ENCODE measurements at places on chromosomes 11 and 22. TPM values are rescaled to one million over a fixed set of nuclear protein-coding genes. Genes with fewer than 3 reads are reported as not detected.

The ROBO4 gene
- total RNA-seq, result 0.04 TPM

The MYO7A gene
- total RNA-seq, result 0.07 TPM

The RNASEH2C gene
- 87.2 TPM for total RNA-seq

The FTH1 gene
- 1,991 TPM for total RNA-seq

The C22orf42 gene
- total RNA-seq, result not detected

The CEP126 gene
- 0.11 TPM for total RNA-seq

The MMP7 gene
- 0.13 TPM for total RNA-seq

The RAG2 gene
- total RNA-seq, result not detected

The ACR gene
- not detected for total RNA-seq

The CARD10 gene
- total RNA-seq, result 4.6 TPM

The YWHAH gene
- total RNA-seq, result 162 TPM

GRCh38 chr11:61910187-61911127 is 6.9 kb downstream of the RAB3IL1 start:
- H3K27me3 ChIP-seq, result no peaks in the 10 kb centered on the region
- DNase-seq, result no peak
- H3K27ac ChIP-seq, result no peak overlapping the region
- peaks cover 65% of the 10 kb centered on the region for H3K4me1 ChIP-seq
- peaks cover 46% of the 10 kb centered on the region for H3K36me3 ChIP-seq

DNA sequence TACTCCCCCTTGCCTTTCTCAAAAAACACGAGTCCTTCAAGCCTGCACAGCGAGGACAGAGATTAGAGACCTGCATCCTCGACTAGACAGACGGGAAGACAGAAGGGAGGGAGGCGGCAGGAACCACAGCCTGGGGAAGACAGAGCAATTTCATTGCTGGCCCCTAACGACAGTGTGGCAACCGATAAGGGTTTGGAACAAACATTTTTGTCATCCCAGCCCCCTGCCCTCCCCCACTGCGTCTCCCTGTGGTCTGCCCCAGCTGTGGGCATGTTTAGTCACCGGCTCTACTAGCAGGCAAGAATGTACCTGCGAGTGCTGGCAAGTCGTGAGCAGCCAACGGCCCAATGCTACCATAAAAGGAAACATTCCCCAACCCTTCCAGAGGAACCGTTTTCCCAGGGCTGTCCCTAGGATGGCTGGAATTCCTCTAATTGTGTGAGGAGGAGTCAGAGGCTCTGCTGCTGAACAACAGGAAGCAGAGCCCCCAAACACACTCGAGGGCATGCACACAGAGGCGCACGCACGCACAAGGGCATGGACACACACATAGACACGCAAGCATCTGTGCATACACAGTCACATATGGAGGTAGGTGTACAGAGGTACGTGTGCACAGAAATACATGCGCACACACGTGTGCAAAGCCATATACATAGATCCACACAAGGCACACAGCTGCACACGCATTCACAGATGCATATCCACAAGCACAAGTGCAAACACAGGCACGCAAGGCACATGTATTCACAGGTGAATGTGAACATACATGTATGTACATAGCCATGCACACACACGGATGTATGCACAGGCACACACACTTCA is 58.3 kb downstream of the MYH9 start:
- H3K4me3 ChIP-seq, result no peak overlapping the region
- peaks cover 65% of the 10 kb centered on the region for H3K4me1 ChIP-seq
- H3K27me3 ChIP-seq, result no peaks in the 10 kb centered on the region
- peaks cover 79% of the 10 kb centered on the region for H3K36me3 ChIP-seq
- DNase-seq, result peak; percentile 64
- peak overlapping the region; percentile 91 for H3K27ac ChIP-seq

DNA sequence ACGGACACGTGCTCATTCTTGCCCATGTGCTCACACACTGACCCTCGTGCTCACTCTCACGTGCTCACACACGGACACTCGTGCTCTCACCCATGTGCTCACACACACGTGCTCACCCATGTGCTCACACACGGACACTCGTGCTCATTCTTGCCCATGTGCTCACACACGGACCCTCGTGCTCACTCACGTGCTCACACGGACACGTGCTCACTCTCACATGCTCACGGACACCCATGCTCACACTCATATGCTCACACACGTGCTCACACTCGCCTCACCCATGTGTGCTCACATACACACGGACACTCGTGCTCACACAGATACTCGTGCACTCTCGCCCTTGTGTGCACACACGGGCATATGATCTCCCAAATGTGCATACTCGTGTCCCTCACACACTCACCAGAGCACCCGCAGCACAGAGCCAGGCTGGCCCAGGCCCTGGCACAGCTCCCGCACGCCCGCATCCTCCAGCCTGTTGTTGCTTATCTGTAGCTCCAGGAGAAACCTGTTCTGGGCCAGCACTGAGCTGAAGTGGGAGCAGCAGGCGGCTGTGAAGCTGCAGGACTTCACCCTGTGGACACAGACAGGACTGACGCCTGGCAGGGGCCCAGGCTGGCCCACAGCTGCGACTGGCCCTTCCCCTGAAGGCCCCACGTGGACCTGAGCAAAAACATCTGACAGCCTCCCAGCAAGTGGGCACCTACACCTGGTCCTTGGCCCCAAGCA is 9.3 kb downstream of the RNH1 start:
- no peaks in the 10 kb centered on the region for H3K27me3 ChIP-seq
- DNase-seq, result no peak
- H3K36me3 ChIP-seq, result peaks cover 98% of the 10 kb centered on the region
- no peak overlapping the region for H3K4me3 ChIP-seq
- H3K4me1 ChIP-seq, result peaks cover 66% of the 10 kb centered on the region

DNA sequence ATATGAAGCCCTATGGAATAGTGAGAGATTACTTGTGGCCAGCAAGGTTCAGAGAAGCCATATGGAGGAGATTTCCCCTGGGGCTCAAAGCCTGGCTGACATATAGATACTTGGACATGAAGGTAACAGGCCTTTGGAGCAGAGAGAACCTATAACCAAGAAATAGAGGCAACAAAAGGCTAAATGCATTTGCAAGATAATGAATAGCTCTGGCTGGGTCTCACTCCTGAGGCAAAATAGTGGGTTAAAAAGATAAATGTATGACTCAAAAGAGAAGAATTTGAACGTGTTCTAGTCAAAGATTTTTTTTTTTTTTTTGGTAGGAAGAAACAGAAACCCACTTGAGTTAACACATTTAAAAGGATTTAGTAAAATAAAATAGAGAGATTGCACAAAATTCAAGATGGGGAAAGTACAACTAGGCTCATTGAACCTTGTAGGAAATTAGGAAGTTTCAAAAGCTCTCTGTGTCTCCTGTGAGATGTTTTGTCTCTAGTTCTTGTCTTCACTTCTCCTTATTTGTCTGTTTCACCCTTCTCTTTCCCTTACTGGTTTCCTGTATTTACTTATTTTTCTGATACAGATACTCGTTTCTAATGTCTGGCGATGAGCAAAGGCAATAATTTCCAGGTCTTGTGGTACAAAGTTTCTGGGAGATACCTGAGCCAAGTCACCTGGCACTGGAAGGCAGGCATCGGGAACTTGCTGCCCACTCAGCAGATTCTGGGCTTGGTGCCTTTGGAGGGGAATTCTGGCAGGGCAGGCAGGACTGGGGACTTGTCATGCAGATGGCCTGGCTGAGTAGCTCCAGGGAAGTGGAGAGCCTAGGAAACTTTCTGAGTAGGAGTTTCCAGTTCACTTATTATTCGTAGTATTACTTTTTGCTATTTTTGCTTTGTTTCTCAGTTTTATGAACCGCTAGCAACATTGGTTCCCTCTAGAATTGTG is 49.2 kb upstream of the SESN3 start:
- H3K4me3 ChIP-seq, result no peak overlapping the region
- no peaks in the 10 kb centered on the region for H3K36me3 ChIP-seq
- no peaks in the 10 kb centered on the region for H3K4me1 ChIP-seq
- H3K27me3 ChIP-seq, result no peaks in the 10 kb centered on the region
- H3K27ac ChIP-seq, result no peak overlapping the region

DNA sequence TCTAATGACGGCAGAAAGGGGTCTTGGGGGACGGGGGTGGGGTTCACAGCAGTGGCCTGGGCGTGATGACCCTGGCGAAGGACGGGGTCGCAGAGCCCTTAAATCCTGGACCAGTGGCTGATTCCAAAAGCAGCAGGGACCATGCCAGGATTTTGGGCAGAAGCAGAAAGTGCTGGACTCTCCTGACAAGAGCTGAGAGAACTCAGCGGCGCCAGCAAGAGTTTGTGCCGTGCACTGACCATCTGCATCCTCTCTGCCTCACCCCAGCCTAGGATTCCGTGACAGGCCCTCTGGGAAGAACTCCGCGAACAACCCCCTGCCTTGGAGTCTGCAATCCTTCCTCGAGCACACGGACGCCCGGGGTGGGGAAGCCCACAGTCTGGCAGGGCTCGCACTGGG is 644 bp upstream of the NDUFV1 start:
- DNase-seq, result no peak
- H3K4me1 ChIP-seq, result peaks cover 63% of the 10 kb centered on the region
- H3K36me3 ChIP-seq, result peaks cover 36% of the 10 kb centered on the region
- peak overlapping the region; percentile 99 for H3K4me3 ChIP-seq

DNA sequence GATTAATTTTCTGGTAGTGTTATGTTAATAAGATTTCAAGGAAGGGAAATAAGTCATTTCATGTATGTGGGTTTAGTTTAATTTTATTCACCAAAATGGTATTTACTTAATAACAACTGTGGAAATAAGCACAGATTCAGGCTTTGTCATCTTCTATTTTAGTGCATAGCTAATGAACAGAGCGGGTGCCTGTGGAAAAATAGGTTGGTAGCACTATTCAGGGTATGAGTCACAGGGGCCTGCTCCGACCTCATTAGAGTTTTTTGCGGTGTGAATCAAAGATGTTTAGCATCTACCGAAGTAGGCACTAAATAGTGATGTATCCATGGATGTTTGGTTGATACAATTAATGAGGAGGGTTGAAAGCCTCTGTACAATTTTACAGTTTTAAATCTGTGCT is 78.2 kb downstream of the FAT3 start:
- H3K27ac ChIP-seq, result no peak overlapping the region
- no peaks in the 10 kb centered on the region for H3K27me3 ChIP-seq
- H3K4me1 ChIP-seq, result no peaks in the 10 kb centered on the region
- H3K36me3 ChIP-seq, result no peaks in the 10 kb centered on the region
- no peak for DNase-seq

DNA sequence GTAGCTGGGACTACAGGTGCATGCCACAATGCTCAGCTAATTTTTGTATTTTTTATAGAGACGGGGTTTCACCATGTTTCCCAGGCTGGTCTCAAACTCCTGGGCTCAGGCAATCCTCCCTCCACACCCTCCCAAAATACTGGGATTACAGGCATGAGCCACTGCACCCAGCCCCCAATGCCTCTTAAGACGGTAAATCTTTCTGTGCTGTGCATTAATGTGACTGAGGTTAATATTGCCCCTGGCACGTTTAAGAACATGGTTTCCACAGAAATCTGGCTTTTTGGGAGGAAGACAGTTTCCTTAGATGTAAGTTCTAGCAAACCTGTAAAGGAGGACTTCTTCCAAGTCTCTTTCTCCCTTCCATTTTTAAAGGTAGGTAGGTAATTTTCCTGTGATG is 6.1 kb upstream of the HORMAD2 start:
- H3K27me3 ChIP-seq, result peaks cover 9% of the 10 kb centered on the region
- no peak overlapping the region for H3K27ac ChIP-seq
- no peak for DNase-seq
- H3K4me3 ChIP-seq, result no peak overlapping the region

DNA sequence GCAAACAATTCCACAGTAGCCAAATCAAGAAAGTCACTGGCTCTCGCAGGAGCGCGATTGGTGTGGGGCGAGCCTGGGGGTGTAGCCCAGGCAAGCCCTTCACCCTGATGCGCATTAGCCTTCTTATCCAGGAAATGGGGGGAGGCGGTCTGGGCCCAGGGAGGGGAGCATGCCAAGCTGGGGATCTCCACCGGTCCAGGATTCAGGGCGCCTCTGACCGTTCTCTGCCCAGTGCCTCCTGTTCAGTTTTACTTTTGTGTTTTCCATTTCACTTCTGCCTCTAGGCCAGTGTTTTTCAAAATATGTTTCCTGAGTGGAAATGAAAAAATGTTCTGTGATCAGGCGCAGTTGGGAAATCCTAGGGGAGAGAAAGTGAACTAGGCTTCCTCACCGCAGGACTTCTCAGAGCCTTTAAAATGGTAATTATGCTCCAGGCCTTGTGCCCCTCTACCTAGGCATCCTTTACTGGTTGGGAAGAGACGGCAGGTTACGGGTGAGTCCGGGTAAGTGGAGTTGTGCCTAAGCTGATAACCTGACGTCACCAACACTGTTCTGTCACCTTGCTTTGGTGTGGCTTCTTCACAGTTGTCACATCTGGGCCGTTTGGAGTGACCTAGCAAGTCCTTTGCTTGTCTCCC is 18.4 kb downstream of the LRP5 start:
- no peak for DNase-seq
- H3K27ac ChIP-seq, result no peak overlapping the region
- peaks cover 22% of the 10 kb centered on the region for H3K4me1 ChIP-seq
- peaks cover 26% of the 10 kb centered on the region for H3K36me3 ChIP-seq
- H3K27me3 ChIP-seq, result no peaks in the 10 kb centered on the region
- H3K4me3 ChIP-seq, result no peak overlapping the region

DNA sequence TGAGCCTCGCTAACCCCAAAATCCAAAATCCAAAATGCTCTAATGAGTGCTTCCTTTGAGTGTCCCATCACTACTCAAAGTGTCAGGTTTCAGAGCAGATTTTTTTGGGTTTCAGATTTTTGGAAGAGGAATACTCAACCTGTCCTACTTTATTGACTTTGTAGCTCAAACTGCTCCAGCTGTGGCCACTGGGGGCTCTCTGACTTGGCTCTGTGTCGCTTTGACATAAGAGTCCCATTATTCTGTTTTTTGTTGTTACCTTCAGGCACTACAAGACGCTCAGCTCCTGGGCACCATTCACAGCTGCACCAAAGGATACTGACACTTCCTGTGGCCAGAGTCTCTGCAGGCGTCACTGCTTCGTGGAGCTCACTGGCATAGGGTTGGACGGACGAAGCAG is 41.1 kb downstream of the PHF21B start:
- no peaks in the 10 kb centered on the region for H3K4me1 ChIP-seq
- peak; percentile 15 for DNase-seq
- H3K4me3 ChIP-seq, result no peak overlapping the region
- no peak overlapping the region for H3K27ac ChIP-seq

DNA sequence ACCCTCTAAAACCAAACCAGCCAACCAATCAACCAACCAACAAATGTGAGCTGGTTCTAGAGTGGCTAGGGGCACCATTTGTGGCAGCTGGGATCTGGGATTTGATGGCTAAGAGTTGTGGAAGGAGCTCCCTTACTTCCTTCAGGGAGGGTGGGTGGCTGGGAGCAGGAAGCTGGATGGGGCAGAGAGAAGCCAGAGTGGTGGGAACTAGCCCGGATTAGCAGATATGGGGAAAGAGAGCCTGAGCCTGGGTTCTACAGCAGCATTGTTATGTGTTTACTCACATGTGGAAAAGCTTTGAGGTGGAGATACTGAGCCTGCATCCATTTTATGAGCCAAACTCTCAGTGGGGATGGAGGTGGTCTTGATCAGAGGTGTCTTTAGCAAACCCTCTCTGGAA is 30.9 kb upstream of the THY1 start:
- no peak overlapping the region for H3K27ac ChIP-seq
- H3K27me3 ChIP-seq, result no peaks in the 10 kb centered on the region
- H3K36me3 ChIP-seq, result no peaks in the 10 kb centered on the region
- no peaks in the 10 kb centered on the region for H3K4me1 ChIP-seq

GRCh38 chr11:11419747-11420146 is 66.7 kb upstream of the CSNK2A3 start:
- DNase-seq, result no peak
- no peaks in the 10 kb centered on the region for H3K27me3 ChIP-seq
- H3K27ac ChIP-seq, result no peak overlapping the region
- H3K4me3 ChIP-seq, result no peak overlapping the region

- no peak within 1 kb of the TSS for H3K27ac ChIP-seq
- peaks cover 6% of the 10 kb centered on the region for H3K4me1 ChIP-seq
- peak; percentile 25 for DNase-seq
- no peaks in the 10 kb centered on the region for H3K27me3 ChIP-seq
- no peaks in the 10 kb centered on the region for H3K36me3 ChIP-seq
Observed at GRCh38 chr22:39097098-39098020, at the start of gene APOBEC3H. APOBEC3H (plus strand) TSS chr22:39097244; CDS start chr22:39100279, 3,035 bp downstream.

Data from K562 (cell line).